ENCODE measurements at places on chromosomes 11 and 22.

- DNase-seq: no peak
Observed at GRCh38 chr11:9066433-9066925, 24.9 kb downstream of the SCUBE2 start.

DNA sequence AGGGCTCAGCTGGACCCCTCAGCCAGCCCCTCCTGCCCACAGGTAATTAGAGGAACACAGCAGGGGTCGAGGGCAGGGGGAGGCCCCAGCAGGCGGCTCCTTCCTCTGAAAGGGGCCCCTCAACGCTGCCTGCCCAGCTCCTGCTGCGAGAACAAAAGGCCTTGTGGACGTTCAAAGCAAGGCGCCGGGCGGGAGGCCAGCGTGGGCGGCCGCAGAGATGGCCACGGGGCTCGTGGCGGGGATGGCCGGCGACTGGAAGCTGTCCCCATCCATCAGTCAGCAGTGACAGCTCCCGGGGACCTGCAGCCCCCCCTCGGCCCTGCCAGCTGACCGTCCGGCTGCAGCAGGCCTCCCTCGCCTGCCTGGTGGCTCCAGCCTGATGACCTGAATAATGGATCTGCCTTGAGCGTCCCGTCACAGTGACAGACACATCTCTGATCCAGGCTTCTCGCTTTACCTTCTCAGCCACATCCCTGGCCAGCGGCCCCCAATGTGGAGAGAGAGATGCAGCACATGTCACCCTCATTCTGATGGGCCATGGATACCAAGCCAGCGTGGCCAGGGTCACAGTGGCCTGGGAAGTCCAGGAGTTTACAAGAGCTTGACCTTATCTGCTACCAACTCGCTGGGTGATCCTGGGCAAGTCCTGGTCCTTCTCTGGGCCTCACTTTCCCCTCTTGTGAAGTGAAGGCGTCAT, 159.3 kb downstream of the MN1 start:
- no peak for DNase-seq

DNA sequence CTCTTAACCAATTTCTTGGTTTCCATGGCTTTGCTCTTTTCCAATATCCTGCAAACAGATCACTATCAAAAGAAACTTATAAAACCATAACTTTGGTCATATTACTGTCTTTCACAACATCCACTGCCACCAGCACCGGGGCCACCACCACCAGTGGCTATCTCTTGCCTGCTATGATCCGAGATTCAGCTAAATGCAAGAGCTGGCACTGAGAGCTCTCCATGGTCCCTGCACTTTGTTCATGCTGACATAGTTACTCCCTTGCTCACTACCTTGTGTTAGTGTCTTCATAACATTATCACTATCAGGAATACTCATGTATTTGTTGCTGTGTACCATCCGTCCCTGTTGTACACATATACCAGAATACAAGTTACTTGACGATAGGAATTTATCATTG, 299.0 kb downstream of the ETS1 start:
- DNase-seq: no peak

GRCh38 chr22:19398206-19398605, 33.3 kb downstream of the HIRA start:
- no peak for DNase-seq

DNA sequence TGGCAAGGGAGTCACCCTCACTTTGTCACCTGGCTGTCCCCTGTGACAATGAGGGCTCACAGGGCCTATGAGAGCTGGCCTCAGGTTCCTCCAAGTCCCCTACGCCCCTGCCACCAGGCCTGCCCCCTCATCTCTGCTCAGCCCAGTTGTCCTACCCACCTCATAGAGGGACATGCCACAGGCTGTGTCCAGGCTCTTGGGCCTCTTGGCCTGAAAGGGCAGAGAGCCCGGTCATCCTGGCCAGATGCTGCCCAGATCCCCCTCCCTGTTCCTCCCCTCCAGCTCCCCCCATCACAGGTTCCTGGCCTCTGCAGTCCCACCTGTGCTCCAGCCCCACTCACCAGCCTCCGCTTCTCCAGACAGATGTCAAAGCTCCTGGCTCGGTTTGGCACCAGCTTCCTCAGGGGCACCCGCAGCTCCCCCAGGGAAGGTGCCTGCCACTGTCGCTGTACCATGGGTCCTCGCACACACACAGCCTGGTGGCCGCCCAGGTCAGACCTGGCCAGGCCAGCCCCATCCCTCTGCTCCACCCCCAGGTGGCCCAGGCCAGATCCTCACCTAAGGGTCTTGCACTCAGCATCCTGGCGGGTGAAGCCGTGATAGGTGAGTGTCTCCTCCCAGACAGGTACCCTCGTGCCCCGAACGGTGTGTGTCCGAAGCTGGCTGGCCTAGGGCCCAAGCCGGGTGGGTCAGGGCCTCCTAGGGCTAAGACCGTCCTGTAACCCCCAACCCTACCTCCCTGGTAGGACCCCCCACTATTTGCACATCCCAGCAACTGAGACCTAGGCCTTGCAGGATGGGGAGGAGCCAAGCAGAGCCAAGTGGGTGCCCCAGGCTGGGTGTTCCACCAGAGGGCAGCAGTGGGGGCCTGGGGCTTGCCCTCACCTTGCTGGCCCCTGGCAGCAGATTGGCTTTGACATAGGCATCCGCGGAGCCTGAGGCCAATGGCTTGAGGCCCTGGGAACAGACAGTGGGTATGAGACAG, 8.3 kb downstream of the NDUFV1 start:
- no peak for DNase-seq

DNA sequence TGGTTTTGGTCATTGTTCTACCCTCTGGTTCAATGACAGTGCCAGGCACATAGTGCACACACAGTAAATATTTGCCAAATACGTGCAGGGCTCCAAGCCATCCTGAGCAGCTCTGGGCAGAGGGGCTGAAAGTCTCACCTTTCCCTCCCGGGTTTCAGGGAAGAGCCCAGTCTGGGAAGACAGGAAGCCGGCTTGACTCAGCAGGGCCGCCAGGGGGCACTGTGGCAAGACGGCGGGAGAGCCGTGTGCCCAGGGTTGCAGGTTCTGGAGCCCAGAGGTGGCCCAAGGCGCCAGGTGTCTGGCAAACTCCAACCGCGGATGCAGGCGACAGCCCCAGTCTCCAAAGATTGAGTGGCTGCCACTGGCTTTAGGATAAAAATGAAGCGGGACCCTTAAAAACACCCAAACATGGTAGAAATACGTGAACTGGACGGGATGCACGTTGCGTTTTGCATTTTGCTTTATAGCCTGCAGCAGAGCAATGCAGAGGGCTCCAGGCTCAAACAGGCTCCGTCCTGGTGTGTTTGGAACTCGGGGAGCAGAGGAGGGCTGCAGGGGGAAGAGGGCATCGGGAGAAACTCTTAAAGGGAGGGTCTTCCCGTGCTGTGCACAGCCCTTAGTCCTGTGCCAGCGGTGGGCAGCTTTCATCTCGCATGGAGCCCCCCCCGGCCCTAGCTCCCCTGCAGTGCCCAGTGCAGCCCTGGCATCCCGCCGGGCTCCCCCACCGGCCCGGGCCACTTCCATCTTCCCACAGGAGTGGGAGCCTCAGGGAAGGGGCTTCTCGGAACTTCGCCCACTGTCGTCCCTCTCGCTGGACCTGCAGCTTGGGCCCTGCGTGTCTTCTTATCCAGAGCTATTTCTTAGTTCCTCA, 10.7 kb downstream of the KRTAP5-5 start:
- no peak for DNase-seq

GRCh38 chr11:134607963-134608750, 196.1 kb upstream of the B3GAT1 start:
- no peak for DNase-seq

DNA sequence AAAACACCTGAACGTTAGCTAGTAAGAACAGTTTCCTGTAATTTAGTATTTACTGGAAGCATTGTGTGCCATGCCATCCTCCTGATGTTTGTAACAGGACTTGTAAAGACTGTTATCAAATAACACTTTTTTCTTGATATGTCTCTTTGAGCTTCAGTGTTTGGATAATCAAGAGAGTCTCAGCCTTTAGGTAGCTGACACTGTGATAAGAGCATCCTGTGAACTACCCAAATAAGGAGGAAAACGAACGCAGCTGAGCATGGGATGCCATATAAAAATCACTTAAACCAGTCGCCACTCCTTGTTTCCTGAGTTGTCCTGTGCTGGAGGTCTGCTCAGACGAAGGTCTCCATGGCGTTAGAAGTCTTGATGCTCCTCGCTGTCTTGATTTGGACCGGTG, at the start of gene OOSP2:
OOSP2 (plus strand) TSS at position 301 of the 400 bp plus-strand sequence; CDS start at position 352, 51 bp downstream.
- DNase-seq: no peak
